Astrocyte of the spinal cord (primary cell): ENCODE measurements at places on chromosomes 2 and 18.

DNA sequence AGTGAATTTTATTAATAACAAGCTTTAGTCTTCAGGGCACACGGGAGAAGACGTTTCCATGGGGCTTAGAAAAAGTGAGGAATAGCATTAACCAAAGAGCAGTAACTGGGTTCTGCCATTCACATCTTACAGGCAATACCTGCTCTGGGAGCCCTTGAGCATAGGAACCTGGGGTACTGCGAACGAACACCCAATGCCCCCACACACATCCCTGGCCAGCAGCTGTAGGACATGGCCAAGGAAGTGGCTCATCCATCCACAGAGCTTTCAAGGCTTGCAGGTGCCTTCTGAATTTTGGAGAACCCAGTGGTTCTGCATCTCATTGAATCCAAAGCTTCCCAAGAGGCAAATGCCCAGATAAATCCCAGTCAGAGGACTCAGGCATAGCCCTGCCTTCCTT is 152.2 kb downstream of the MYT1L start:
- no peak for DNase-seq

- DNase-seq: peak; percentile 59
Measured at GRCh38 chr2:65045651-65046050, 10.6 kb upstream of the CEP68 start.

DNA sequence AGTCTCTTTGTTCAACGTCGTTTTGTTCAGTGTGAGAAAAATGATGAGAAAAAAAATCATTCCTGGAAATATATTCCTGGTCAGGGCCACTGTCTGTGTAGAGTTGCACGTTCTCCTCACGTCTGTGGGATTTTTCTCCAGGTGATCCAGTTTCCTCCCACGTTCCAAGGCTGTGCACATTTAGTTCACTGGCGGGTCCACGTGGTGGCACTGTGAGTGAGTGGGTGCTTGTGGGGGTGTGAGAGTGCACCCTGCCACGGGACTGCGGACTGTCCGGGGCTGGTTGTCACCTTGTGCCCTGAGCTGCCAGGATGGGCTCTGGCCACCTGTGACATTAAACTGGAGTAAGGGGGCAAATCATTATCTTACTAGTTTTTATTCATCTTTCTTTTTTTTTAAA is 30.3 kb upstream of the ACYP2 start:
- no peak for DNase-seq

GRCh38 chr2:168552450-168552856 is 96.4 kb downstream of the CERS6 start:
- DNase-seq: no peak

DNA sequence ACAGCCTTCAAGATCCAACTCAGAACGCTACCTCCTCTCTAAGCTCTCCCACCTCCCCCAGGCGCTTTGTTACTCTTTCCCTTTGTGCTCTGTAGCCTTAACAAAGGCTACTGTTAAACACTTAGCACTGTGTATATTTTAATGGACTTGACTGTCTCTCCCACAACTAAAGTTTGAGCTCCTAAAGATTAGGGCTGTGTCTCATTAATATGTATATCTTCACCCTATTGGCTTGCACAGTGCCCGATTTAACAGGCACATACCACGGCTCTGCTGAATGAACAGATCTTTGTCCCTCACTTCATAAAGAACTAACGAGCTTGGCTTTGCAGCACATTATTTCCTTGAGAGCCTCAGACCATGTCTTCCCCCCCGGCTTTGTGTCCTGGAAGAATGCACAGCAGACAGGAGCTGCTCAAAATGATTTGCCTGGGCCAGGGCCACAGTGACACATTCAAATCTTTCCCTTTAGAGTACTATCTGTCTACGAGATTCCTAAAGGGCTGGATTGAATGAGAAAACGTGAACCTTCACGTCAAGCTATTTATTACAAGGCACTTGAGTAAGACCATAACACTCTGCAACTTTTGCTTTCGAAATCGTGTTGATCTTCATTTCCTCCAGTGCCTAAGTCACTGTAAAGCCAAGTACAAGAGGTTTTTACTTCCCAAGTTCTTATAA is 22.1 kb downstream of the ABHD3 start:
- peak; percentile 72 for DNase-seq

DNA sequence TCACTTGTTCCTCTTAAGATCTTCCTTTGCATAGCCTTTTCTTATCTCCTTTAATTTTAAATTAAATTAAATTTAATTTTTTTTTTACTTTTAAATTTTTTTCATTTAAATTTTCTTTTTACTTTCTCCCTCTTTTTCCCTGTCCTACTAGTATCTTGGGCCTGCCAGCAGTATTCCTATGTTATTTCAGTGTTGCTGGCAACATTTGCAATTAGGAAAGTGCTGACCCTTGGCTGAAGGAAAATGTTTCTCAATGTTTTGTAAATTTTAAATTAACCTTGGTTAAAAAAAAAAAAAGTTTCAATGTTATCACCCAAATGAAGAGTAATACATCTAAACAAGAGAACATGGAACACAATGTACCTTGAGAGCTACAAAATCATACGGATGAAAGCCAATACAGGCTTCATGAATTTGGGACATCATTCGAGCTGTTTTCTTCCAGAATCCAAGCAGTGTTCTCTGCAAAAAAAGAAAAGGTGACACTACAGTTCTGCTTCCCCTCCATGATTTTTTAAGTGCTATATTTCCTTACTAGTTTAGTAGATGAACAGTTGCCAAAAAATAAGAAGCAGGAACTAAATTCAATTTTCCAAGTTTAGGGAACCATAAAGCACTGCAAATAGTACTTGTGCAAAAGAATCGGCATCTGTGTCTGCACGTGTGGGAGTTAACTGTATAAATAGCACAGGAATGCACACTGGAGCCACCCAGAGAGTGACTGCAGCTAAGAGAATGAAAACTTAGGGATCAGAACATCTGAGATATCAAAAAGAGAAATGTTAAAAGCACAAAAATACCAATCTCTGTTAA is 55.8 kb downstream of the ICA1L start:
- no peak for DNase-seq

- peak; percentile 66 for DNase-seq
Measured at GRCh38 chr2:62814123-62814522, 108.6 kb downstream of the EHBP1 start.

GRCh38 chr2:168841445-168841844 is 39.0 kb downstream of the NOSTRIN start:
- DNase-seq: no peak

DNA sequence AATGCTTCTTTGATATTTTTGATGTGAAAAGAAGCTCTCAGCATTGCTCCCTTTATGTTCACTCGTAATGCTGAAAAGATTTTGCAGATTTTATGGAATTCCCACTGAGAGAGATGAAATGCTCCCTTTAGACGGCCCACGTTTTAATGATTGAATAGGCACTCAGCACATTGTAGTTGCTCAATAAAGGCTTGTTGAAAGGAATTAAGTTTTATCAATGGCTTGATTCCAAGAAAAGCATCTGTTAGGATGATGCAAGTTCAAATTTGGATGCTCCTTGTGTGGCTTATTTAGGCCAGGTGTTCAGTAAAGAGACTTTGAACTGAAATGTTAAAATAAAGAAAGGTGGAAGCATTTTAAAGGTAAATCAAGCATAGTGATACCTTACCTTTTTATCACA is 725.1 kb downstream of the EPHA4 start:
- peak; percentile 36 for DNase-seq
